Panc1 (cell line): ENCODE measurements at places on chromosomes 7 and 10.

GRCh38 chr10:71395621-71396020 is 1.1 kb upstream of the CDH23 start:
- DNase-seq, result no peak

GRCh38 chr7:45092100-45092930 is 3.5 kb upstream of the NACAD start:
- no peak for DNase-seq

GRCh38 chr10:7426349-7426748 is 15.5 kb upstream of the SFMBT2 start:
- no peak for DNase-seq

GRCh38 chr7:68148440-68148839 is 1151.8 kb downstream of the TYW1 start:
- DNase-seq, result no peak

GRCh38 chr7:105149827-105150226 is 135.8 kb downstream of the KMT2E start:
- peak; percentile 86 for DNase-seq

DNA sequence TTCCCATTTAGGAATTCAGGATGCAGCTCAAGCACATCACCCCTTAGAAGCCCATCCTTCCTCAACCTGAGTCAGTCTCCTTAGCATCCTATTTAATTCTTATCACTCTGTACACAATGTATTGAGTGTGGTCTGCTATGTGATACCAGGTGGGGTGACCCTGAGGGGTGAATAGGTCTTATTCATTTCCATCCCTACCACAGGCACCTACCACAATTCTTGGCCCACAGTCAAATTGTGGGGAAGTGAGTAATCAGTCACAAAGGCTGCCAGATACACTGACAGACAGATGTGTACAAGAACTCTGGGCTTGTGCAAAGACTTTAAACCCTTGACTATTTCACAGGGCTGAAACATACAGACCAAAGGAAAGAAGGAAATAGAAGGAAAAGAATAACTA is 560.5 kb downstream of the PARD3 start:
- DNase-seq, result peak; percentile 41

DNA sequence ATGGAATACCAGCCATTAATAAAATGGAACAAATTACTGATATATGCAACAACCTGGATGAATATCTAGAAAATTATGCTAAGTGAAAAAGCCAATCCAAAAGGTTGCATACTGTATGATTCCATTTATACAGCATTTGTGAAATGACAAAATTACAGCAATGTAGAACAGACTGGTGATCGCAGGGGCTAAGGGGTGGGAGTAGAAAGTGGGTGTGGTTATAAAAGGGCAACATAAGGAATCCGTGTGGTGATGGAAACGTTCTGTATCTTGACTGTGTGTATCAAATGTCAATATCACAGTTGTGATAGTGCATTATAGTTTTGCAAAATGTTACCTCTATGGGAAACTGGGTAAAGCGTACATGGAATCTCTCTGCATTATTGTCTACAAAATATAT is 15.0 kb downstream of the CEP41 start:
- no peak for DNase-seq

GRCh38 chr7:80476035-80476434 is 35.8 kb downstream of the GNAT3 start:
- DNase-seq, result no peak

GRCh38 chr10:67173787-67174186 is 248.0 kb downstream of the LRRTM3 start:
- DNase-seq, result no peak

GRCh38 chr10:132389433-132390169 is 7.4 kb upstream of the PWWP2B start:
- no peak for DNase-seq

DNA sequence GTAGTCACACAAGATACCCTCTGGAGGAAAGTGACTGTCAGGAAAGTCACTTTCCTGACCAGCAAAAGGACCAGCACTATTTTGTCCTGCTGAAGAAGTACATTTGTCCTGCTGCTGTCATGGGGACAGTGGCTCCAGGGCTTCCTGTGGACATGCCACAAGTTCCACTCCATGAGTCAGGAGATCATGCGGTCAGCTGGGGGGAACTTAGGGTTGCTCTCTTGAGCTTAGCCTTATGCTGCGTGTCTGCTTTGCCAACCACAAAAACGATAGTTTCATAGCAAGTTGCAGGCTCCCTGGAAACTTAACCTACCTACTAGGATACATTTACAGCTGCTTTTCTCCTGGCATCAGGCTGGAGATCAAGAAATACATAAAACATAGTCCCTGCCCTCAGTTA is 19.8 kb upstream of the ALOX5 start:
- no peak for DNase-seq

GRCh38 chr7:44158873-44159631 is 17.9 kb upstream of the MYL7 start:
- no peak for DNase-seq

DNA sequence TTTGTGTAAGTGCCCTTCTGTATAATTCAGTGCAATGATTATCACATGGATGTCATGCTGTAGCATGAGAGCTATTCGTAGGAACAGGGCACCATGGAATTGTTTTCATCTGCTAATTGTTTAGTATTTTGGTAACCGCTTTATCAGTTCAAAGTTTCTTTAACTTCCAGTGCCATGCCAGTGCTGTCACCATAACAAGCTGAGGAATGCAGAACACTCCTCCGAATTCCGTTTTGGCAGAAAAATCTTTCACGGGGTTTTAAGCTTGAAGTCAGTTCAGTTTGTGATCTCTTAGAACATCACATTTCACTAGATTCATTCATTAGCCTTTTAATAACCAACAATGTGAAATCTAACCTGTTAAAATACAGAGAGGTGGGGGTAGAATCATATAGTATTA is 117.2 kb upstream of the SEMA3C start:
- DNase-seq, result no peak

GRCh38 chr7:66279912-66280311 is 74.8 kb downstream of the TPST1 start:
- DNase-seq, result no peak

DNA sequence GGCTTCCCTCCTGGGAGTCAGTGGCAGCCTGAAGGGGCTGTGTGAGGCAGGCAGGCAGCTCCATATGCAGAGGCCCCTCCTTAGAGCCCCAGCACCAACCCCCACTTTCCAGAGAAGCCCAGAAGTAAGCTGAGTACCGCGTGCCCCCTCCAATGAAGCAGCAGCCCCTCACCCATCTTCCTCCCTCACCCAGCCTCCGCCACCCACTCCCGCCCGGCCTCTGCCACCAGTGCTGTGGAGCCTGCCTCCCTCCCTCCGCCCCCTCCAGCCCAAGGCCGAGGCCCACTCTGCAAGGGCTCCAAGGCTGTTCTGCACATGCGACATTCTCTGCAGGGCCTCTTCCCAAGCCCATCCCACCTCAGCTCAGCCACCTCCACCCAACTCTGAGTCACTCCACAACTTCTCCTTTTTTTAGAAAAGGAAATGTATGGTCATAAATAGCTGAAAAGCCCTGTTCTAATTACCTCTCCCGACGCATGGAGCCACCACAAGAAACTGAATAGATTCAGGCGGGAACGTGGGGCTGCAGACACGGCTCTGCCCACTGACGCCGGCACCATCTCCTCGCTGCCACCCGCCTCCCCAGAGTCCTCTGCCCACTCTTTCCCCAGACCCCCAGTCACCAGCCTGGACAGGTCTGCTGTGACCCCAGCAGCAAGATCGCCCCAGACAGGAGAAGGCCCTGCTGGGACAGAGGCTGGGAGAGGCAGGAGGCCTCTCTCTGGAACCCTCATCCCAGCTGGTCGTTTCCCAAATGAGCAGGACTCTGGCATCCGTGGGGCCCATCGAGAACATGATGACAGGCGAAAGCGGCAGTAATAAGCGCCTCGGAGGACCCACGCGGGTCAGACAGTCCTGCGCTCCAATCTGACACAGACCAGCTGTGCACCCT is 213.9 kb downstream of the MAD1L1 start:
- no peak for DNase-seq

DNA sequence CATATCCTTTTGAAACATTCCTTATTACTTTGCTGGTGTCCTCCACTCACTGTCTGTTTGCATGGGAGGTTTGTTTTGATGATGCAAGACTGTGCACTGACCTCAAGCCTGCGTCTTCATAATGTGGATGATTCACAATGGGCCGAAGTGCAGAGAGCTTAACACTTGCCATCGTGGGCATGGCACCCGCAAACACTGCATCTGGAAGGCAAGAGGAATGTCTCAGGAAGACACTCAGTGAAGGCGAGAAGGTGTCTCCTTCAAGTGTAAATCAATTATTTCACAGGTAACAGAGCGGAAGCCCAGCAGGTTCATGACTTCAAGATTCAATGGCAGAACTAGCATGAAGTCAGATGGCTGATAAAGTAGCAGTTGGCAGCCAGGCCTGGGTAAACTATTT is 98.1 kb downstream of the DPY19L1 start:
- DNase-seq, result no peak

- DNase-seq, result no peak
These were observed 646 bp downstream of the FAM13C start for GRCh38 chr10:59361663-59362143.

DNA sequence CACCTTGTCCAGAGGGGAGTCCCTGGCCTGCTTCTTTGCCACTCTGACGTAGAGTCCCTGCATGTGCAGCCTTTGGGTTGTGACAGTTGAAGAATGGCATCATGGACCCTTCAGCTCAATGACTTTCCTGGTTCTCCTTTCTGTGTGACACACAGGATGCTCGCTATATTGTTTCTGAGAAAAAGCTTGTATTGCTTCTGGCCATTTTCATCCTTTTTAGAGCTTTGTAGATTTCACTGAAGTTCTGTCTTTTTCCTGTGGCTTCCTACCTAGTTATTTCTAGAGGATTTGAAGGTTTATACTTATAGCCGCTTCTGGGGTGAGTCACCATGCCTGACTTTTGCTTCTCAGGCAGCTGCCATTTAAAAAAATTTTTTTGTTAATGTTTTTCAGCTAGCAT is 27.0 kb downstream of the SND1 start:
- no peak for DNase-seq

GRCh38 chr10:27525819-27526218 is 21.7 kb downstream of the RAB18 start:
- no peak for DNase-seq

- no peak for DNase-seq
These were observed 52.1 kb downstream of the ADRB1 start for GRCh38 chr10:114095559-114096337.

DNA sequence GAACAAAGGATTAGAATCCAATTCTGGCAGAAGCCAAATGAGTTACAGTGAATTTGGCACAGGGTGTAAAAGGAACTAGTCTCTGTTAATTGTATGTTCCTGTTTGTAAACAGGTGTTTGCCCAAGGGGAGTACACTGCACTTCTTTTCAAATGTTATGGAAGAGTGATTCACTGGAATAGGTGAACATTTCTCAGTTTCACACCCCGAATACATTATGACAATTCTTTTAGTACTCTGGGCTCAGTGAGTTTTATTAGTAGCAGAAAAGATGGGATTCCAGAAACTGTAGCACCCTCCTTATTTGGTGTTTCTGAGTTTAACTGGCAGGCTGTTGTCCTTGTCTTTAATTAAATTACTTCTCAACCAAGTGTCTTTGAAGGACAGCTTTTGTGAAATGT is 329.2 kb downstream of the BBS9 start:
- DNase-seq, result no peak

- DNase-seq, result no peak
These were observed 18.3 kb upstream of the RPA3 start for GRCh38 chr7:7736671-7737070.

GRCh38 chr7:77409005-77409738 is 7.0 kb downstream of the GSAP start:
- peak; percentile 48 for DNase-seq

GRCh38 chr7:54719974-54720373 is 39.0 kb downstream of the SEC61G start:
- no peak for DNase-seq

- no peak for DNase-seq
These were observed 56.5 kb downstream of the RBM17 start for GRCh38 chr10:6145166-6145987.

DNA sequence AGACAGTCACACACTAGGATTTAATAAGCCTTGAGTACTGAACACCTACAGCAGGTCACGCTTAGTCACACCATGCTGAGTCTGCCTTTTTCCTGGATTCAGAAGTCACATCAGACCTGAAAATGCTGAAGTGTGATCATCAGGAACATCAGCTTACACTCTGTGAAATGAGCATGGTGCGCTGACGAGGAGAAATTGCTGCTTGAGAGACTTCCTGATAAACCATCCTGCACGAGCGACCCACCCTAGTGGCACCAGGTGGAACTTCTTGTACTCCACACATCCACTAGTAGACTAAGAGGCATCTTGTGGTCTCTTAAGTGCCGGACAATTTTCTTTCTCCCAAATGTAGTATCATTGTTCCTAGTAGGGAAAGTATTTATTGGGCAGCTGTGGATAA is 51.8 kb upstream of the MRLN start:
- no peak for DNase-seq

- DNase-seq, result no peak
These were observed 79.6 kb downstream of the OR13A1 start for GRCh38 chr10:45235798-45236220.

GRCh38 chr10:79985481-79986072 is 36.7 kb upstream of the SFTPD start:
- DNase-seq, result no peak

- DNase-seq, result no peak
These were observed 22.7 kb upstream of the IKZF1 start for GRCh38 chr7:50281680-50282445.

DNA sequence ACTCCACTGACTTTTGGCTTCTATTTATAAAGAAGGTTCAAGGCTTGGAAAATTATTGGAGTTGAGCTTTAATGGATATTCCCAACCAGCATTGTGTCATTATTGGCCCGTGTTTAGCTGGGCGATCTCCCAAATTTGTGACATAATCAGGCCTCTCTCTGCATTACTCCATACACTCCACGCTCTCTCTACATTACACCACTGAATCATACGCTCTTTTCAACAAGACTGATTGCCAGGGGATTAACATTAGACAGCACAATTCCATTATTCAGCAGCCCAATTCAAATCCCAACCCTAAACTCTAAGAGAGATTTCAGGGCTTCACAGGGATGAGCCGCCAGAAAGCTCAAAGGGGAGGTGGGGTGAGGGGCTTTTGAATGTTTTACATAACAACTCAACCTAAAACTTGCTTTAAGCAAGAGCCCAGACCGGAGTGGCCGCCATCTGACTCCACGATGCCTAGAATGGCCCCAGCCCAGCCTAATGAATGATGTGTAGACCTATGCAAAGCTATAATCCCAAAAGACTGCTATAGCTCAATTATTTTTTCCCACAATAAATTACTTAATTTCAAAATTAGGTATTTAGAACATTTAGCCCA is 61.8 kb downstream of the FGFR2 start:
- no peak for DNase-seq

GRCh38 chr7:5418285-5418582 is 5.4 kb downstream of the TNRC18 start:
- no peak for DNase-seq

GRCh38 chr7:130896898-130897514 is 163.0 kb upstream of the KLF14 start:
- DNase-seq, result no peak

DNA sequence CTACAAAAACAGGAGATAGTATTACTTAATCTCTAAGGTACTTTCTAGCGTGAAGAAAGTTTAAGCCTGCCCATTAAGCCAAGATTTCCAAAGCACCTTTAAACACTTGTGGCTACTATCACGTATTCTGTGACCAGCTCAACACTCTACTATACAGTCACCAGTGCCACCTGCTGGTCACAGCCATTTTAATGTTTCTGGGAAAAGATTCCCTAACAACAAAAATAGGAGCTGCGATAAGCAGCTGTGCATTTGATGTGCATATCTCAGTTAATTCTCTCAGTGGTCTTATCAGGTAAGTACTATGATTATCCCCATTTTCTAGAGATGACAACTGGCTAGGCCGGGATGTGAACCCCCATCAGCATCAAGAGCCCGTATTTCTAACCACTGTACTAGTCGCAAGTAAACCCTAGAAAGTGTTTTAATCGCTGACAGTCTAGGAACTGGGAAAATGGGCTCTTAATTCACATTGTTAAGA is 860 bp downstream of the SEC31B start:
- peak; percentile 48 for DNase-seq
